Stimulated activated CD4-positive, alpha-beta T cell treated with anti-CD3 and anti-CD28 coated beads, TNF-alpha, amount 100 ng/mL, for 24 hours (primary cell): ENCODE measurements at places on chromosomes 3 and 15.

DNA sequence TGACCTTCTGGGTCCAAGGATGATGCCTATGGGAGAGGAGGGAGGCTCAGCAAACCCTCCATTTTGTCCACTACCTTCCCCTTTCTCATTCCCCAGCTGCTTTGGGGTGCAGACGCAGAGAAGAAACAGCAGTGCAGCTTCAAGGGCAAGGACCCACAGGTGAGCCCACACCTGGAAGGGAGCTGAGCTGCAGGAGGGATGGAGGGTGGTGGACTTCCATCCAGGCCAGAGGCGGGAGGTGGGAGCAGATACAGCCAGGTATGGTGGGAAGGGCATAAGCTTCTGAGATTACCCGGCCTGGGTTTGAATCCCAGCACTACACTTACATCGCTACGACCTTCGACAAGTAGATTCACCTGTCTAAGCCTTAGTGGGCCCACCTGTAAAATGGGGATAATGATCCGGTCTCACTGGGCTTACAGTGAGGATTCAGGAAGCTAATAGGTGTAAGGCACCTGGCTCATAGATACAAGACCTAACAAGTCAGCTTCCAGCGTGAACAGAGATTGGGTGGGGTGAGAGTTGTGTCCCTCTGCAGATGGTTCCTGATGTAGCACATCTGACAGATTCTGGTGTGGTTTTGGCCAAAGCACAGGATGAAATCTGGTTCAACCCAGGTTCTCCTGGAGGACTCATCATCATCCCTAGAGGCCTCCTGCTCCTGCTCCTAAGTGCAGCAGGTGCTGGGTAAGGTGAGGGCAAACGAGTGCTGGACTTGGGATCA is 15.9 kb downstream of the CIB1 start:
- DNase-seq, result no peak

- no peak for DNase-seq
These were observed 40.0 kb downstream of the CTXND1 start for GRCh38 chr15:80211976-80212375.

DNA sequence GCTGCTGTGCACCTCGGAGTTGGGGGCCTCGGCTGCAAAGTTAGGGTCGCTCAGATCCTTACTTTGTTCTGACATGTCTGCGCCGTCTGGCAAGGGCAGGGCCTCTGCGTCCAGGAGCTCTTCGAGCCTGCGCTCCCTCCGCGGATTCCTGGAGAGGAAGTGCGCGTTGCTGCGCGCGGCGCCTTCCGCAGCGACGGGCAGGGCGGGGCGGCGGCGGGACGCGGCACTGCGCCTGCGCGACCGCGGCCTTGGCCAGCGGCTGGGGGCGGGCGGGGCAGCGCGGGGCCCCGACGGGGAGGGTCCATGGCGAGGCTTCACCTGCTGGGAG is at the start of gene NDN:
Gene NDN (minus strand): TSS at position 163 of the 328 bp plus-strand sequence. CDS start 88 bp downstream, at position 75.
- no peak for DNase-seq

DNA sequence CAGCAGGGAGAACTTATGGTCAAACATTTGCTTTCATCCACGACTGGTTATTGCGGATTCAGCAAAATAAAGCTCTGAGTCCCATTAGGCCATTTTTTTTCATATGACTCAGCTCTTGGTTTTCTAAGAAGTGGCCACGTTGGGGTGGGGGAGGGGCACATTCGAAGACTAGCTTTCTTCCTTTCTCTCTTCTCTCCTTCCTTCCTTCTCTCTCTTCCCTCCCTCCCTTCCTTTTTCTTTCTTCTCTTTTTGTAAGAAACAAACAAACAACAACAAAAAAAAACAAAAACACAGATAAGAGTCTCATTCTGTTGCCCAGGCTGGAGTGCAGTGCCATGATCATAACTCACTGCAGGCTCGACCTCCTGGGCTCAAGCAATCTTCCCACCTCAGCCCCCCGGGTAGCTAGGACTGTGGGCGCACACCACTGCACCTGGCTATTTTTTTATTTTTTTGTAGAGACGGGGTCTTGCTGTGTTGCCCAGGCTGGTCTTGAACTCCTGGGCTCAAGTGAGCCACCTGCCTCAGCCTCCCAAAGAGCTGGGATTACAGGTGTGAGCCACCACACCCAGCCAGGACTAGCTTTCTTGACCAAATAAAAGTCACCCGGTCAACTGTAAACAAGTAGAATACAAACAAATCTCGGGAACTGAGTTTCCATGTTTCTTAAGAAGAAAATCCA is 41.6 kb downstream of the ABCC5 start:
- DNase-seq, result no peak

- no peak for DNase-seq
These were observed 262.5 kb upstream of the TGFBR2 start for GRCh38 chr3:30343861-30344260.

- no peak for DNase-seq
These were observed 371.5 kb upstream of the GOLIM4 start for GRCh38 chr3:168467115-168467714.

DNA sequence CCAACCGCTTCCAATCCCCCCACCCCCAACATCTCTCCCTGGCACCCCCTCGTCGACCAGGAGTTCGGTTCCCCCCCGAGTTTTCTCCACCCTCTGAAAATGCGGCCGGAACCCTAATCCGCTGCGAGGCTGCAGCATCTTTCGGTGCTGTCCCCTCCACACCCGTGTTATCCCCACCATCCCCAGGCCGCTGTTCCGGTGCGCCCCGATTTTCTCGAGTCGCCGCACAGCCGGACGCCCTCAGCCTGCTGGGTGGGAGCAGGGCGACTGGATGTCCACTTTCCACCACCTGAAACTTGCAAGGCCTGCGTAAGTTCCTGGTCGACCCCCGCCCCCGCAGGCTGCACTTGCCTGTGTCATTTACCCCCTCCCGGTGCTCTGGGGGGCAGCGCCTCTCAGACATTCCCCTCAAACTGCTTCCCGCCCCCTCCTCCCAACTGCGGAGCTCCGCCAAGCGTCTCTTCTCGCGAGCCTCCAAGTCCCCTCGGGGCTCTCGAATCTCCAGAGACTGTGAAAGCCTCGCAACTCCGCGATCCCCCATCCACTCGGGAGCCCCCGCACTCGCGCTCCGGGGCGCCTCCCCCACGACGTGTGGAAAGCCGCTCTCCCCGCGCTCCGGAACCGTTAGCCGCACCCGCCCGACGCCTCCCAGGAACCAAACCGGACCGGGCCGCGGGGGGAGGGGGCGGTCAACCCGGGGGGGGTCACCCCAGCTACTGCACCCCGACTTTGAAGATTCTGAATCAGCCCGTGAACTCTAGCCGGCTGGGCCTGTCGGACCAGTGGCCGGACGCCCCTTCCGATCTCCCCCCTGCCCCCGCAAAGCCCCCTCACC is 566 bp downstream of the ETV5 start:
- DNase-seq, result no peak

GRCh38 chr3:42749753-42750231 is 23.3 kb downstream of the CCDC13 start:
- no peak for DNase-seq

DNA sequence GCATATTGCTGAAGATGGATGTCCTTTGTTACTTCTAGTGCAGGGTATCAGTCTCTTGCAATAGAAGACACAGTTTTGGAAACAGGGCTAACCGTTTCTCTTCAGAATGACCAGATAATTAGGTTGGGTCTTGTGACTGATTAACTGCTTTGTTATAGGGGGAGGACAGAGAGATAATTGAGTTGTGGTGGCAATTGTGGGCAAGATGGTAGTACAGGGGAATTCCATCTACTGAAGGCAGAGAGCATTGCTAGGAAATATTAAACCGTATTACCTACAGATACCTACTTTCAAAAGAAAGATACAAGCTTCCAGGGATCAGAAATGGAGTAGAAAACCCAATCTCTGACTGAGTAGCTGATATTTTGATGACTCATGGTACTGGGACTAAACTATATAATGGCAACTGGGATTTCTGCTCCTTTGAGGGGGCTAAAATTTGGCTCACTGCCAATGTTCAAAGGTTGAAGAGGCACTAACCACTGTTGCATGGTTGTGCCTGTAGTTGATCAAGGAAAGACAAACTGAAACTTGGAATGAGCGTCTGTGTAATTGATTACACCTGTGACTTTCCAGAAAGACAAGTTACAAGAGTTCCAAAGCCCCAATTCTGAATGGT is 4.2 kb downstream of the PRR23B start:
- DNase-seq, result no peak

DNA sequence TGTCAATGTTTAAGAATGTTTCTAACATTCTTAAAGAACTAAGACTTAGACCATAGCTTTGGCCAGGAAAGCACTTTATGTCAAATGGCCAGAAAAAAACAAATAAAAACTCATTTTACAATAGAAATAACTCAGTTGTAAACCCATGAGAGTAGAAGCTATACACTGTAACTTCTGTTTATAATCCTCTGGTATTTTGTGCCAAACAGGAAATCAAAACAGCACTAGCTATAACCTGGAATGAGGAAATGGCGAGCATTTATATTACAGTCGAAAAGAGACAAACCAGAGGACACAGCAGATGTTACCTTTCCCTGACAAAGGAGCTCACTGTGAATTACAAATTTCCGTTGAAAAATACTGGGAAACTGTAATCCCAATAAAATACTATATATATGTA is 10.3 kb downstream of the GK5 start:
- no peak for DNase-seq

- DNase-seq, result no peak
These were observed 56.3 kb downstream of the PPARG start for GRCh38 chr3:12345141-12345561.

- DNase-seq, result no peak
These were observed 215.8 kb downstream of the AGBL1 start for GRCh38 chr15:86295511-86295910.
